ENCODE measurements at places on chromosomes 2 and 18.

- DNase-seq = no peak
These were observed 186.1 kb downstream of the HDAC4 start for GRCh38 chr2:239214725-239215124.

GRCh38 chr2:32904751-32905150 lies 42.0 kb upstream of the LTBP1 start:
- no peak for DNase-seq

- no peak for DNase-seq
These were observed 27.1 kb downstream of the NCK2 start for GRCh38 chr2:105771836-105772235.

GRCh38 chr2:46273225-46273863 lies 23.9 kb upstream of the EPAS1 start:
- no peak for DNase-seq

- no peak for DNase-seq
These were observed 21.5 kb upstream of the CYP1B1 start for GRCh38 chr2:38097258-38097987.

DNA sequence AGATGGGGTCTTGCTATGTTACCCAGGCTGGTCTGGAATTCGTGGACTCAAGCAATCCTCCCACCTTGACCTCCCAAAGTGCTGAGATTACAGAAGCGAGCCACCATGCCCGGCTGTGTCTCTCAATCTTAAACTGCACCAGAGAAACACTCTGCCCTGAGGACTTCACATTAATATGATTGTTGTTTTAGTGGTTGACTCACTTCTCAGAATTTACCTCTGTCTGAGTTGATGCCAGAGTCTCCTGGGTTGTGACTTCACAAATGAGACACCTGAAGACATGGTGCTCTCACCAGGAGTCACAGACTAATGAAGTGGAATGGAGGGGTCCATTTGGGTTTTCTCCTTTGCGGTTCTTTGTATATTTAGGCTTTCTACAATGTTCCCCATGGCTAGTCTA lies 61.0 kb upstream of the TGIF1 start:
- no peak for DNase-seq

DNA sequence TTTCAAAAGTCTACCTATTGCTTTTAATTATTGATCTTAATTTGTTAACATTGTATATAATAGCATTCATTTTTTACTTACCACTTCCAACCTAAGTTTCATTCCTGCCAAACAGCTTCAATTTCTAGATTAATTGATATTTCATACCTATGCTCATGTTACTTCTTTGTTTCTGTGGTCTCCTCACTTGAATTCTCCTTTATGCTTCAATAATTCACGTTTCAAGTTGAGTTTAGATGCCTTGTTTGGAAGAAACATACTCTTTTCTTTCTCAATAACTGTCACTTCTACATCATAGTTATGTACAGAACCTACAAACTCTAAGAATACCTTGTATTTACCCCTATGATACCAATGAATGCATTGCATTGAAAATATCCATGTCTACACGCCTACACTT lies 862.2 kb upstream of the LRATD1 start:
- no peak for DNase-seq

- no peak for DNase-seq
These were observed 270.0 kb downstream of the CTNNA2 start for GRCh38 chr2:79782576-79783452.

GRCh38 chr18:45993438-45993837 lies 26.3 kb upstream of the EPG5 start:
- DNase-seq = no peak

- no peak for DNase-seq
These were observed 184.4 kb upstream of the SESTD1 start for GRCh38 chr2:179449010-179449409.

DNA sequence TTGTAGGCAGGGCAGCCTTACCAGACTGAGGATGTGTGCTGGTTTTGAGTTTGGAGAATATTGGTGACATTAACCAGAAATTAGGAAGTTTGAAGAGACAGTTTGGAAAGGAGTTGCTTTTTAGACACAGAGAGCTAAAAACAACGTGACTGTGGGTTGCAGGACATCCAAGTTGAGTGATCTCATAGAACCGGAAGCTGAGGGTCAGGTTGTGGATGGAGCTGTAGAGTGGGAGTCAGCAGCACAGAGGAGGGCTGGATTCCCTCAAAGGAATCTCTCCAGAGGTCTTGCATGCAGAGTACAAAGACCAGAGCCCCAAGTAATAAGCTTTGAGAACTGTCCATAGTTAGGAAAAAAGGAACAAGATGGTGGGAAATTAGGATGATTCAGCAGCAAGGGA lies 9.3 kb downstream of the MAPRE3 start:
- no peak for DNase-seq

GRCh38 chr2:38613126-38613848 lies 10.6 kb upstream of the HNRNPLL start:
- no peak for DNase-seq

DNA sequence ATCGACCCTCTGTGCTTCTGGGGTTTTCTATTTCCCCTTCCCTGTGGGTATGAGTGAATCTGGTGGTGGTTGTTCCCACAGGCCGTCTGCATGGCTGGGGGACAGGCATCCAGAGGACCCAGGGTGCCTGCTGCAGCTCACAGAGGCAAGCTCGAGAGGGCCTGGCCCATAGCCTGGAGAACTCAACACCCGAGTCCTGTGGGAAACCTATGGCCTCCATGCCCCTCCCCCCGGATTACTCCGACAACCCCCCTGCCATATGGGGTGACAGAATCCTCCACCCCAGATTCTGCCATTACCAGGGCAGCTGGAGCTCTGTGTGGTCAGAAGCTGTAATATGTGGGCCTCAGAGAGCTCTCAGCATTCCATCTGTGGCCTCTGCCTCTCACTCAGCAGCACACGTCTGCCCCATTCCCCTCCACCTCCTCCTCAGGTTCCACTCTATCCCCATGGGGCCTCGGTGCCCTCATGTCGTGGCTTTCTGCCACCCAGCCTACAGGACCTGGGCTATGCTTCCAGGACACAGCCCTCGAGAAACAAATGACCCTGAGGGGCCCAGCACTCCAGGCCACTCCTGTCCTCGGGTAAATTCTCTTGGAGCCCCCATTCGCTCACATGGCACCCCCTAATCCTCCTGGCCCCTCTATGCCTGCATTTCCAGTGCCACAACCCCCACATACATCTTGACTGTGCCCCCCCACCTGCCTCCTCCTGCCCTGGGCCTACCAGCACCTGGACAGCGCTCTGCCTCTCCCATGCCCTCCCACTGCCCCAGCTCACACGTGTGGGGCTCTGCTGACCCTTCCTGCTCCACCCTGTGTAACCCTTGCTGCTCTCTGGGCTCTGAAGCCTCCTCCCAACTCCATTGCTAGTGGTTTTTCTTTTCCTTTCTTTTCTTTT lies 3.6 kb downstream of the MZT2A start:
- peak; percentile 79 for DNase-seq

- DNase-seq = no peak
These were observed 775.3 kb upstream of the NRXN1 start for GRCh38 chr2:51807229-51807628.

DNA sequence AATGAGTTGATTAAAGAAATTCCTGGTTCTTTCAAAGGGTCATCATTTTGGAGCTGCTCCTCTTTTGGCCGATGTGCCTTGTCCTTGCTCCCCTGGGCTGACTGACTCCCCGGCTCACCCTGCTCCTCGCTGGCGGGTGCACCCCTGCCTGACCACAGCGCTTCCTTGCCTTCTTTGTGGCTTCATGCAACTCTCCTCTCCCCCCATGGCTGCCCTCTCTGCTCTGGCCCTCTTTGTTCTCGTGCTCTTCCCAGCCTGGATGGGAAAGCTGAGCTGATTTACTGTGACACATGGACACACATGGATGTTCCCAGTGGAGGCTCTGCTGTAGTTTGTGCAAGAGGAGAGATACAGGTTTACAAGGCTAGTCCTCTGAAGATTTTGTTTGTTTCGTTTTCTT lies 234.6 kb downstream of the HAUS1 start:
- no peak for DNase-seq

DNA sequence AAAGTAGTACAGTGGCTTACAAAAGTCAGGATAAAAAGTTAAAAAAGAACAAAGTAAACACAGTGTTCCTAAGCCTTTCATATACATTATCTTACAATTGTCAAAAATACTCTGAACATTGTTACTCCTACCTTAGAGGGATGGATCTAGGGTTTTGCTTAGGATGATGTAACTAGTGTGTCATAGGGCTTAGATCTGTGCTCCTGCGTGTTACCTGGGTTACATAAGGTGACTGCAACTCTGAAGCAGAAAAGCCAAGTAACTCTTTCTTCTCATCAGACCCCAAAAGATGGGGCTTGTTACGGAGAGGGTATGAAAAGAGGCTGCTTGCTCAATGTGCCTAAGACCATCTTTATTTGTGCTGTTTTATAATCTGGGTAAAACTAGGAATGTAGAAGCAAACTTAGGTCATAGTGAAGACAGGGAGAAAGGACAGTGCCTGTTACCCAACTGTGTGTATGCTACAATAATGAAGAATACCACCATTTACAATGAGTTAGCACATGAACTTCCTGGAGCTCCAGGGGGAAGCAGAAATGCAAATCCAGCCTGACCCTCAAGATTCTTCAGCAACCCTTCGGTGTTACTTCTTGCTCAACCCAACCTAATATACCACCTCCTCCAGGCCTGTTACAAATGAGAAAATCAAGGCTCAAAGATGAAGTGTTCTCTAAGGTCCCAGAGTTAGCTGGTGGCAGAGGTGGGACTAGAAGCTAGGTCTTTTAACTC lies 42.0 kb upstream of the STK17B start:
- DNase-seq = no peak

DNA sequence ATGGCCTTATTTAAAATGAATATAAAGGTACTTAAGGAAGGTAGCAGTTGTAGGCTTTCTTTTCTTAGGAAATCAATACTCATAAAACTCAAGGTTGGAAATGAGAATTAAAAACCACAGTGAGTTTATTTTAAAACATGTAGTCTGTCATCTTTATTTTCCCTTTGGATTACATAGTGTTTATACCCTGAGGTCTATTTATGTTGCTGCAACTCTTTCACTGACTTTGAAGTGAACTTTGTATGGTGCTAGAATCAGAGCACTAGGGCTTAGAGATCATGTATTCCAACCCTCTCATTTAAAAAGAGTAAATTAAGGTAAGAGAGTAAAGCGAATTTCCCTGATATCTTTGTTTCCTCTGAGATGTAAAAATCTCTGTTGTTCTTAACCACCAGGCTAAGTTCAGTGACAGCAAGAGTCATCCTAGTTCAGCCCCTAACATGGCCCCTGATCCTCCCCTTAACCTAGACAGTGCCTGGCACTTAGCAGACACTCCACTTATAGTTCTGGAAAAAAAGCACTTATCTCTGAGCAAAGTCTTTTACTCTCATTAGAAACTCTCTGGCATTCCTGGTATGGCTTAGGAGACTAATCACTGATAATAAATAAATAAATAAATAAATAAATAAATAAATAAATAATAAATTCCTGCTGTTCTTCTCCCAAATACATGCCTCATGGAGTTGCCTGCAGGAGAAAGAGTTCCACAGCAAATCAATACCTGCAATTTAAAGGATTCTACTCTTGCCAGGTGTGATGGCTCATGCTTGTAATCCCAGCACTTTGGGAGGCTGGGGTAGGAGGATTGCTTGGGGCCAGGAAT lies 33.0 kb upstream of the PPP1R1C start:
- no peak for DNase-seq

DNA sequence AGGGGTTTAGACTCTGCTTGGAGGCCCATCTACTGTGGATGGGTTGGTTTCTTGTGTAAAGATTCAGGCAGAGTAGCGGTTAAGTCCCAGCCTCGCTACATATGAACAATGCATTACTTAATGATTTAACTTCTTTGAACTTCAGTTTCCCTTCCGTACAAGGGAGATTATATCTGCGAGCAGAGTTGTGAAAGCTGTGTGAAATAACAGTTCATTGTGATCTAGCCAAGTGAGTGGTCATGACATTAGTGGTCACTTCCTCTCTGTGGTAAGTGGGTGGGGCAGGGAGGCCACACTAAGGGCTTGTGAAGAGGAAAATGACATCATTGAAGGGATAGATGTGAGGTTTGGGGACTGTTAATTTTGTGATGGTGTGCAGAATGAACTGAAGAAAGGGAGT lies 14.1 kb upstream of the MEX3C start:
- no peak for DNase-seq

GRCh38 chr2:20052861-20053281 lies 1.4 kb upstream of the LAPTM4A start:
- DNase-seq = peak; percentile 8

- no peak for DNase-seq
These were observed 27.1 kb downstream of the DAPL1 start for GRCh38 chr2:158822193-158822592.

GRCh38 chr18:7393080-7393479 lies 162.2 kb downstream of the LRRC30 start:
- no peak for DNase-seq

DNA sequence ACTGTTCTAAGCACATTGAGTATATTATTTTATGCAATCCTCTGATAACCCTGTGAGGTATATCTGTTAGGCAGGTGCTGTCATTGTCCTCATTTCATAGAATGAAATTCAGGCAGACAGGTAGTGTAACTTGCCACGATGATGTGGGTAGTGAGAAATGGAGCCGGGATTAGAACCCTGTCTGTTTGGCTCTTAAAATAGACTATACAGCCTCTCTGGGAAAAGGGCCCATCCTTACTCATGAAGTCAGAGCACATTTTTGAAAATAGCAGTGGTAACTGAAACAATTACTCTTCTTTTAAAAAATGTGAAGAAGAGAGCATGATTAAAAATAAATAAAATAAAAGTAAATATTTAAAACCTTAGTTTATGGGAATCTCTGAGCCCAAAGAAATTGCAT lies 23.0 kb downstream of the FAM171B start:
- DNase-seq = no peak
